Pancreas (tissue), 10 donors: ENCODE measurements at places on chromosomes 6 and 20. TPM values are rescaled to one million over a fixed set of nuclear protein-coding genes. Genes with fewer than 3 reads are reported as not detected.

SCGN gene
- total RNA-seq, result 63.2 TPM

BPIFA1 gene
- not detected for total RNA-seq

RGS17 gene
- total RNA-seq, result 3.7 TPM

REM1 gene
- total RNA-seq, result not detected

PLAGL1 gene
- total RNA-seq, result 13.8 TPM

RBCK1 gene
- 37.9 TPM for total RNA-seq

SLPI gene
- total RNA-seq, result 51.1 TPM

VGLL2 gene
- not detected for total RNA-seq

PPP1R14C gene
- total RNA-seq, result 0.09 TPM

VSX1 gene
- total RNA-seq, result 0.31 TPM

TJAP1 gene
- total RNA-seq, result 12.9 TPM

PM20D2 gene
- total RNA-seq, result 4.3 TPM

OTOR gene
- not detected for total RNA-seq

POM121L2 gene
- total RNA-seq, result not detected

IP6K3 gene
- 0.24 TPM for total RNA-seq

FOXC1 gene
- total RNA-seq, result 2.4 TPM

KLHDC3 gene
- 19.7 TPM for total RNA-seq

OPRM1 gene
- total RNA-seq, result not detected

BPIFB4 gene
- not detected for total RNA-seq

SOX4 gene
- 37.5 TPM for total RNA-seq

CPNE5 gene
- 0.40 TPM for total RNA-seq

THEMIS gene
- 0.28 TPM for total RNA-seq

TP53TG5 gene
- total RNA-seq, result 0.44 TPM

CYB5R4 gene
- 2.5 TPM for total RNA-seq

PTK6 gene
- total RNA-seq, result 3.4 TPM

GPR6 gene
- 0.09 TPM for total RNA-seq

SLC17A1 gene
- total RNA-seq, result not detected

C20orf144 gene
- 0.14 TPM for total RNA-seq

RAD21L1 gene
- not detected for total RNA-seq

ACTL10 gene
- 3.5 TPM for total RNA-seq

SPDEF gene
- total RNA-seq, result 0.40 TPM

BMP2 gene
- 4.0 TPM for total RNA-seq

APOBEC2 gene
- total RNA-seq, result 2.7 TPM

BTNL2 gene
- total RNA-seq, result not detected

GFRA4 gene
- total RNA-seq, result not detected

HFE gene
- total RNA-seq, result 3.2 TPM

MED20 gene
- 9.3 TPM for total RNA-seq

TBXT gene
- not detected for total RNA-seq

GHRH gene
- total RNA-seq, result not detected

CRISP3 gene
- total RNA-seq, result 0.47 TPM

PRPH2 gene
- total RNA-seq, result 1.6 TPM

UCKL1 gene
- 18.7 TPM for total RNA-seq

RSPH3 gene
- total RNA-seq, result 4.1 TPM

TXLNB gene
- total RNA-seq, result 0.03 TPM

DPPA5 gene
- not detected for total RNA-seq

ZNF831 gene
- total RNA-seq, result 0.09 TPM

DEFB132 gene
- not detected for total RNA-seq

CEP85L gene
- total RNA-seq, result 6.5 TPM

FAM162B gene
- 0.19 TPM for total RNA-seq

RBM24 gene
- 0.12 TPM for total RNA-seq

TSPO2 gene
- 0.28 TPM for total RNA-seq

MOCS1 gene
- total RNA-seq, result 7.9 TPM

ZSCAN31 gene
- total RNA-seq, result 13.2 TPM

TCP11 gene
- total RNA-seq, result not detected

TM9SF4 gene
- 15.3 TPM for total RNA-seq

PIGT gene
- 35.3 TPM for total RNA-seq

KCNQ5 gene
- total RNA-seq, result 0.32 TPM

ZBTB46 gene
- 3.0 TPM for total RNA-seq

CASS4 gene
- total RNA-seq, result 1.1 TPM

RSPH4A gene
- 0.25 TPM for total RNA-seq
